Uterine smooth muscle cell (primary cell): ENCODE measurements at places on chromosomes 4 and X. TPM values are rescaled to one million over a fixed set of nuclear protein-coding genes. Genes with fewer than 3 reads are reported as not detected.

RAPGEF2 gene
- 39.8 and 48.4 TPM in 2 replicates for total RNA-seq

DCAF12L2 gene
- 0.11 and 0.25 TPM in 2 replicates for total RNA-seq

SMIM10 gene
- 5.4 and 5.9 TPM in 2 replicates for total RNA-seq

ZMAT1 gene
- 0.50 and 0.66 TPM in 2 replicates for total RNA-seq

GPR143 gene
- total RNA-seq = not detected in 2 replicates

FRAS1 gene
- total RNA-seq = 1.3 and 3.1 TPM in 2 replicates

ZNF711 gene
- total RNA-seq = 0.66 and 0.87 TPM in 2 replicates

ZNF674 gene
- total RNA-seq = 2.7 and 5.7 TPM in 2 replicates
